ENCODE measurements at places on chromosomes 4 and X.

- DNase-seq, result no peak
Observed at GRCh38 chrX:135520022-135520552, 373 bp upstream of the INTS6L start.

GRCh38 chrX:156008915-156009314 lies 11.4 kb downstream of the IL9R start:
- no peak for DNase-seq

DNA sequence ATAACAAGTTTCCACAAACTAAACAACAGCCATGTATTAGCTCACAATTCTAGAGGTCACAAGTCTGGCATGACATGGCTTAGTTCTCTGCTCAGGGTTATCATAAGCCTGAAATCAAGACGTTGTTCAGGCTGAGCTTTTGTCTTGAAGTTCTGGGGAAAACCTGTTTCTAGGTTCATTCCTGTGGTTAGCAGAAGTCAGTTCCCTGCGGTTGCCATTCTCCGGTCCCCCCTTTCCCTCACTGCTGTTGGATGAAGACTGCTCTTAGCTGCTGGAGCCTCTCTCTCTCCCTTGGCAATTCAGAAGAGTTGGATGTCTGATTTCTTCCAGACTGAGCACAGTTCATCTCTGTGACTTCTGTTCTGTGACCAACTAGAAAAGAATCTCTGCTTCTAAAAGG lies 962.6 kb downstream of the PCDH7 start:
- no peak for DNase-seq

DNA sequence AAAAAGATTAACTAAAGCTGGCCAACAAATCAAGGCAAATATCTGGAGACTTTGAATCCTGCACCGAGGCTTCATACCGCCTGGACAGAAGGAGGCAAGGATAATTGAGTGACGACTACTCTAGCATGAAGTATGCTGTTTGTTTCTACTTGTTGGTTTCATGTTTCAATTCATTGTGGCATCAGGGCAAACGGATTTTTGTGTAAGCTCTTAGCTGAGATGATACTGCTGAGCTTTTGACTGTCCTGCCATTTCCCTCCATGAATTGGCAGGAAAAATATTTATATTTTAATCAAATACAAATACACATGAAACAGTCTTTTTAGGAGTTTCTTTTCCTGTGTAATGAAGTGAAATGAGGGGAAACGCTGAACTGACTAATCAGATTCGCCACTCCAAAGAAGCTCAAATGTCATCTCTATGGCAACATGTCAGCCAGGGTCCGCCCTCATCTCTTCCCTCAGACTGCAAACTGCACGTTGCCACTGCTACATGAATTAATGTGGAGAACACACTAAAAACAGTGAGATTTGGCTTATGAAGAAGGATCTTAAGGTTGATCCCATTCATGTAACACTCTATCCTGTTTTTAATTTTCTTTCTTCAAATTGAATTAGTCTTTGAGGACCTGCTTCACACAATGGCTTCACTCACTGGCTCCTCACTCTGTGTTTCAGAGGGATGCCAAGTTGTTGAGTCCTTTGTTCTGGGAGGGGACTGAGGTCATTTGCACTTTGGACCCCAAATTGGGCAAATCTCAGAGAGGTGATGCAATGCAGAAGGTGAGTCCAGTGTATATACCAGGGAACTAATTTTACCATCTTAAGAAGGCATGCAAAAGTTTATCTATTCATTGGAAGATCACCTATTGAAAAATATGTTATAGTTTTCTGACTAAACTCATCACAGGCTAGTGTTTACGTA lies 149.6 kb upstream of the MID1 start:
- no peak for DNase-seq

- DNase-seq, result no peak
Observed at GRCh38 chrX:13432414-13433297, 112.8 kb upstream of the ATXN3L start.

- peak; percentile 59 for DNase-seq
Observed at GRCh38 chr4:147731580-147732517, at the start of gene ARHGAP10. Gene ARHGAP10 (plus strand): TSS chr4:147732088. CDS start chr4:147732302, 214 bp downstream.

GRCh38 chr4:113355550-113356371 lies 306.3 kb downstream of the ANK2 start:
- peak; percentile 79 for DNase-seq

GRCh38 chr4:31905363-31905762 lies 1185.2 kb downstream of the PCDH7 start:
- no peak for DNase-seq

- no peak for DNase-seq
Observed at GRCh38 chrX:17588303-17588702, 149.0 kb upstream of the SCML1 start.

- peak; percentile 44 for DNase-seq
Observed at GRCh38 chr4:76147454-76148141, 599 bp downstream of the NUP54 start.

DNA sequence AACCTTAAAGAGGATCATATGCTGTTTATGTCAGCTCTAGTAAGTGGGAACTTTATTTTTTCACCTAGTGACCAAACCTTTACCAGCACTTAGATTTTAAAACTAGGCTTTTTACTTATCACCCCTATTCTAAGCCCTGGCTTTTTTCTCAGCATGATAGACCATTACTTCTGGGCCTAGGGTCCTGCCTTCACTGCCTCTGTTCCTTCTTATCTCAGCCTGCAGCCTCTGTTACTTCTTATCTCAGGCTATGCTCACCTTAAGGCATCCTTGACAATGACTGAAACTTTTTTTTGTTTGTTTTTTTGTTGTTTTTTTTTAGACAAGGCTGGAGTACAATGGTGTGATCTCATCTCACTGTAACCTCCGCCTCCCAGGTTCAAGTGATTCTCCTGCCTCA lies 59.6 kb downstream of the TMEM154 start:
- no peak for DNase-seq
